Islet precursor cell (in vitro differentiated cells): ENCODE measurements at places on chromosomes 5 and 9.

- peak; percentile 95 for DNase-seq
These were observed 44.0 kb upstream of the XPA start for GRCh38 chr9:97740848-97741821.

DNA sequence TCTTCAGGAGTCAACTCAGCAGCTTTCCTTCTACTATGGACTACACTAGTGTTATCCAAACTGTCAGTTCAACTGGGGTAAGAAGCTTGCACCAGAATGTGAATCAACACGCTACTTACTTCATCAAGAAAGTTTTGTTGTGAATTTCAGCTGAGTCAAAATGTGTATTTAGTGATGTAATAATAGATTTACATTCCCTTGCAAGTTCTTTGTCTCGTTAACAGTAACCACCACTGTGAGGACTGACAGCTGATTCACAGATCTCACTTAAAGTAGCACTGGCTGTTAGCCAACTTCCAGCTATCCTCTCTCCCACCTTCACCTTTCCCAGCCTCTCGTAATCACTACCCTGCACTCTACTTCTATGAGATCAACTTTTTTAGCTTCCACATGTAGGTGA lies 445.3 kb downstream of the NTRK2 start:
- DNase-seq, result no peak

- DNase-seq, result no peak
These were observed 550.0 kb downstream of the PTPRD start for GRCh38 chr9:10062629-10063395.

- no peak for DNase-seq
These were observed 8.9 kb downstream of the ZNF366 start for GRCh38 chr5:72498284-72498683.

GRCh38 chr5:138623053-138623452 lies 47.9 kb upstream of the HSPA9 start:
- peak; percentile 7 for DNase-seq

DNA sequence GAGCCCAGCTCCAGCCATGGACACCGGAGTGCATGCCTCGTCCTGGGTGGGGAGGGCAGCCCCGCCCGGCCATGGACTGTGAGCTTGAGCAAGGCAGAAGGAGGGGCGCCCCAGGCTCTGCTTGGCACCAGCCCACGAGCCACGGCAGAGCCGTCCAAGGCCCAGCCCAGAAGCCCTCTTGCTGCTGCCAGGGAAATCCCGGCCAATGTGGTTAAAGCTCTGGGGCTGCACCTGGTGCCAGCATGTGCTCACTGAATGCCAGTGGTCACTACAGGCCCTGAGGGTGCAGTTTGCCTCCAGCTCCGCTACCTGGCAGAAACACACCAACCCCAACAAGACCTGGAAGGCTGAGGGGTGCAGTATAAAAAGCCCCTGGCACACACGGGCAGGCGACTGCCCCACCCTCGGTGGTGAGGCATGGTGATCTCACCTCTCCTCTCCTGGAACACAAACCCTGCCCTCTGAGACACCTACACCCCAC lies 11.8 kb downstream of the BRD3 start:
- DNase-seq, result no peak

GRCh38 chr9:72043576-72043975 lies 16.8 kb downstream of the C9orf57 start:
- DNase-seq, result no peak

DNA sequence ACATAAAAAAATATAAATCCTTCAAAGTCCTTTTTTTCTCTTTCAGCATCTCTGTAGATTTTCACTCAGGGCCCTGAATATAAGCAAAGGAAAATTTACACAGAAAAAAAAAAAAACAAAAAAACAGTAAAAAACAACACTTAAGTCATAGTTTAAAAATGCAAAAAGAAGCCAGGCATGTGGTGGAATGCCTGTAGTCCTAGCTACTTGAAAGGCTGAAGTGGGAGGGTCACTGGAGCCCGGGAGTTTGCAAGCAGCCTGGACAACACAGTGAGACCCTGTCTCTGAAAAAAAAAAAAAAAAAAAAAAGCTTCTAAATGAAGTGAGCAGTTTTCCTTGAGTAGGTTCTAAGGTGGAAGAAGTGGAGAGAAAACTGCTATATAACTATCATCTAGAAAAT lies 55.0 kb upstream of the BNC2 start:
- no peak for DNase-seq

DNA sequence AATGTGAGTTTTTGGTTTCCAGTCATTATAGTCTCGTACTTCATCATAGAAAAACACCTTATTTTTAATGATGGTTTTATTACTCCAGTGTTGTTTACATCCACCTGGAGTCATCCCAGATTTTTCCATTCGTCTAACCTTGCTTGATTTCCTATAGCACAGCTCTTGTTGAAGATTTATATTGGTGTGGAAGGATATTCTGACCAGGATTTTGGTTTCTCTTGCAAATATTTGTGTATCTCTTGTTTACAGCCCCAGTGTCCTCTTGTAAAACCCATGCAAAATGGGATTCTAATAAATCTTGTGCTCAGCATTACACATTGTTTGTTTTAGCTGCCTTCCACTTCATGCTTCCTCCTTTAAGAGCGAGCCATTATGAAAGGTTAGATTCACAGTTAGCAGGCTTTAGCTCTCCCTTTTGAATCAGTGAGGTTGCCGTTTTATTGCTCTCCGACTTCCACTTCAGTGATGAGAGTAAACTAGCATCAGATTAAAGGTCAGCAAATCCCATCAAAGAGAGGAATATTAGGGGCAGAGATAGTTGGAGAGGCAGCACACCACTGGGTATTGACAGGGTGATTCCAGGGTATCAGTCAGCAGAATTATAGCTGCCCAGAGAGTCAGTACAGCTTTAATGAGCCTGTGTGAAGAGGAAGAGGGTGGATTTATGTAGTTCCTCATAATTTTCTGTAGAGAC lies 157.1 kb downstream of the PBX3 start:
- DNase-seq, result no peak

DNA sequence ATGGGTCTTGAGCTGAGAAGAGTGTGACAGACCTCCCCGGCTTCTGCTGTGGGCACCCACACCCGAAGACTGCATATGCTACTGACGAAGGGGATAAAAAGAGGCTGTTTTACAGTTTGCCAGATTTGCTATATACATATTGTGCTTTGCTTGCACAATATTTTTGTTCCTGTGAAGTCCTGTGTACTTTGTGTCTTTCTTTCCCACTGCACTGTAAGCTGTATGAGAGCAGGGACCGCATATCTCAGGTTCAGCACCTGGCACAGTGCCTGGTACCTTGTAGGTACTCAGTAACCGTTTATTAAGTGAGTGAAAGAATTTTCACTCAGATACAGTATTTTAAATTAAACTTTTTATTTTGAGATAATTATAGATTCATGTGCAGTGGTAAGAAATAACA lies 8.2 kb upstream of the GARNL3 start:
- DNase-seq, result no peak

DNA sequence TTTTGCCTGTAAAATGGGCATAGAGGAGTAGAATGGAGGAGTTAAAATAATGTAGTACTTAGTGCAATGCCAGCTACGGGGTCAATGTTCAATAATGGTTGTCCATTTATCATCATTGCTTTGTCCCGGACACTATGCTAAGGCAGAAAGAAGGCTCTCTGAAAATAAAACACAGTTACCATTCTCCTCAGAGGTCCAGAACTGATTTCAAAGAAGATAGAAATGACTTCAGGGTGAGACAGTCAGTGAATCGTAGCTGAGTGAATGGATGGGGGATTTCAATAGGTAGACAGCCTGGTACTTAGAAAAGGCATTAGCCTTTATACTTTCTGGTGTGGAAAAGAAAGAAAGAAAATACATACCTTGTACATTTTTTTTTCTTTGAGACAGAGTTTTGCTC lies 1.2 kb upstream of the AK3 start:
- no peak for DNase-seq

DNA sequence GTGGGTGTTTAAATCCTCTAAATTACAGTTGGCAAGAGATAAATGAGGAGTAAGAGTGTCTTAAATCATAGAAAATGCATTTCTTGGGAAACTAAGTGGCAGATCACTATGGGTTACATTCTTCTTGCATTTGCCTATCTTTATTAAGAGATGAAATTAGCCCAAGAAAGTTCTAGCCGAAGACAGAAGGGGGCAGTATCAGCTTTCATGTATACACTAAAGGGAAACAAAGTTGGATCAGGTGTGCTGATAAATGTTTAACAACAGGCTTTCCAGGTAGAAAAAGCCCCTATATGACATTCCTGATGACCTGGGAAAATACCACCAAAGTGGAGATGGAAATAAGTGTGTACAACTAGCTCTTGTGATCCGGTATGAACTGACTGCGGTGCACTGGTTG lies 81.9 kb upstream of the TLR4 start:
- no peak for DNase-seq

- DNase-seq, result peak; percentile 63
These were observed 400.0 kb downstream of the KIAA0825 start for GRCh38 chr5:94218374-94218773.
